ENCODE measurements at places on chromosomes 16 and 17.

DNA sequence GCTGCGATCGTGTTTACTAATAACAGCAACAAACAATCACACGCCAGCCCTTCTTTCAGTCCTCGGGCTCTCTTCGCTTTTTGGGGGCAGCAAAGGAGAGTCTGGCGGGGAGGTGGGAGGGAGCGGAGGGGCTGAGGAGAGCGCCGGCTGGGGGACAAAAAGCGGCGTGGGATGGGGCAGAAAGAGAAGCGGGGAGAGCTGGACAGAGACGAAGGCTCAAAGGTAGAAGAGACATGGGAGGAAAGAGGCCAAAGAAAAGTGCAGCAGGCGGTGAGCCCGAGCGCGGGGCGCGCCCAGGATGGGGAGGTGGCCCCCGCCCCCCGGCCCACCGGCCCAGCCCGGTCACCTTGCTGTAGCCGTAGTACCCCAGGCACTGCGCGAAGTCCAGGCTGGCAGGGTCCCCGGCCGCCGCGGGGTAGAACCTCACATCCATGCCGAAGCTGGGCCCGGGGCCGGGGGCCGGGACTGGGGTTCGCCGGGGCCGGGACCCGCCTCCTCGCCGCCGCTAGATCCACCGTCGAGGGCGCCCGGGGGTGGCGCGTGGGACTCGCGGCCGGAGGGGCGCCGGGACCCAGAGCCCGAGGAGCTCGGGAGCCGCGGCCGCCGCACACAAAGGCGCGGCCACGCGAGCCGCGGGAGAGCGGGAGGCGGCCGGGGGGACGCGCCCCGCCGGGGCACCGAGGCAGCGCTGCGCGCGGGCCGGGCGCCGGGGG, 496 bp downstream of the TOX3 start:
- DNase-seq = no peak

- no peak for DNase-seq
Observed at GRCh38 chr16:17235147-17235815, 235.5 kb downstream of the XYLT1 start.

- DNase-seq = no peak
Observed at GRCh38 chr16:12311877-12312276, 335.3 kb downstream of the SNX29 start.

GRCh38 chr17:11551442-11551841, 46.8 kb upstream of the DNAH9 start:
- DNase-seq = no peak

DNA sequence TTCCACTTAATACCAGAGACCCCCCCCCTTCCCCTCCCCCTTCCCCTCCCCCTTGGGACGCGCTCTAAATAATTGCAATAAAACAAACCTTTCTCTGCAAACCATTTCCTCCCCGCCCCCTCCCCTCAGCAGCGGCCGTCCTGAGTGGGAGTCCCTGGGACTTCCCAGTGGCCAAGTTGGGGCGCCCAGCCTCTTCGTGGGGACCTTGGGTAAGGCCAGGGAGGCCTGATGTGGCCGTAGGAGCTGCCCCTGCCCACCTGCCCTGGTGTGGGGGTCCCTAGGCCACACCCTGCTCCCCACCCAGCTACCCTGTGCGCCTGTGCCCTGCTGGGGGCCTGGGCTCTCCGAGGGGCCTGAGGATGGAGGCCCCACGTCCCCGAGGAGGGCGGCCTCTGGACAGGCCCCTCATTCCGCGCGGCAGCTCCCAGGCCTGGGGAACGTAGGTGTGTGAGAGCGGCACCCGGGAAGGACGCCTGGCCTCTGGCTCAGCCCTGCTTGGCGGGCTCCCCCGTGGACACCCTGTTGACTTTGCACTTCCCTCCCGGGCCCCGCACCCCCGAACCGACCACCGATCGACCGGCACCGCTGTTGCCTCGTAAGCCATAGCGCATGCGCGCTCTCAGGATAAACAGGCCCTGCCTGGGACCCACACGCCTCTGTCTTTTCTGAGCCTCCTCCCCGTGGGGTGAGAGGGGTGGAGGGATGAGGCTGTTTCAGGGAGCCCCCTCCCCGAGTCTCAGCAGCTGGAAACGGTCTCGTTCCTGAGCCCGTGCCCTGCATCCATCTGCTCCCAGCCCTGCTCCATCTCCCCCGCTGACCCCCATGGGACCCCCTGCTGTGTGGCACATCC, 9.0 kb downstream of the NTHL1 start:
- no peak for DNase-seq

GRCh38 chr16:50499254-50499653, 48.9 kb upstream of the NKD1 start:
- no peak for DNase-seq

- DNase-seq = no peak
Observed at GRCh38 chr16:9798474-9798873, 383.8 kb downstream of the GRIN2A start.

GRCh38 chr17:16820161-16820877, 130.3 kb downstream of the CCDC144A start:
- no peak for DNase-seq

- peak; percentile 71 for DNase-seq
Observed at GRCh38 chr17:9959377-9959981, 54.4 kb upstream of the RCVRN start.

DNA sequence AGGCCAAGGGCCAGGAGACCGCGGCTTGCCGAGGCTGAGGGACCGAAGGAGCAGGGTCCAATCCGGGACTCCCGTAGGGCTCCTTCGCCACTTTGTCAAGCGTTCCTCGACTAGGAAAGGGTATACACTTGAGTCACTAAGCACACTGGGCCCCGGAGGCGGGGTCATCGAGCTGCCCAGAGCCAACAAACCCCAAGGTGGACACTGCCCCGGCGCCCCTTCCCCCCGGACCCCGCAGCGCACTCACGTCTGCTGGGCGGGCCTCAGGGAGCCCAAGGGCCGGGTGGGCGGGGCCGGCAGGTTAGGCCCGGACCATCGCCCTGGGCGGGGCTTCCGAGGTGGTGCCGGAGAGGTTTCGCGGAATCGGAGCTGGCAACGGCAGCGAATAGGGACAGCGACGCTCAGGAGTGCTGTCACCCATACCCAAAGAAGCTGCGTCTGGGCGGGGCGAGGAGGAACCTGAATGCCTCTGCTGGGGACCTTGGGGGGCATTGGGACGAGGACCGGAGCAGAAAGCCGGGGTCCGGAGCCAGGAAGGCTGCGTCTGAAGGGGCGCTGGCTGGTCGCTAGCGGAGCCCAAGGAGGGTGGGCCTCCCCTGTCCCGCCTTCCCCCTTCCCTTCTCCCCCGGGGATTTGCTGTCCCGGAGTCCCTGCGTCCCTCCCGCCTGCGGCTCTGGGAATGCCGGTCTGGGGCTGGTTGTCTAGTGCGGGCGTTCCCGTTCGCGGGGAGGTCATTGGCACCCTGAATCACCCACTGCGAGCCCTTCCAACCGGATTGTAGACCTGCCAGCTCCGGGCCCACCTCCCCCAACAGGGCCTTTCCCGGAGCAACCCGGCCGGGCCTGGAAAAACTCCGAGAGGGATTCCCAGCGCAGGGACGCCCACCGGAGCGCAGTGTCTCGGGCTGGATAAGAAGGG, 118.2 kb upstream of the SMURF2 start:
- no peak for DNase-seq

DNA sequence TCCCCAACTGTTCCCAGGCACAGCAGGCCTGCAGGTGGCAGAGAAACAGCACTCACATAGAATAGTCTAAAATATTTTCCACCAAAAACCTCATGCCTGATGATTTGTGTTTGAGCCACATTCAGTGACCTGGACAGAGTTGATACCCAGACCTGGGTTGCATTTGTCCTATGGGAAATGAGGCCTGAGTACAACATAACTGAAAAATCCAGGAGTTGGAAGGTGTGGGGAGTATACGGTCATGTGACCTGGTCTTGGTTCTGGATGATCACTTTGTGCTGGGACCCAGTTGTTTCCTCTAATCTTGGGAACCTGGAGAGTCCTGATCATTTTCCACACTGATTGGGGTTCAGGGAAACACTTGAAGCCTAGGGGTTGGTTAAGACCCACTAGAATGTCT, 200.3 kb upstream of the MPHOSPH6 start:
- no peak for DNase-seq

- DNase-seq = no peak
Observed at GRCh38 chr17:12388226-12388625, 277.5 kb upstream of the MYOCD start.

DNA sequence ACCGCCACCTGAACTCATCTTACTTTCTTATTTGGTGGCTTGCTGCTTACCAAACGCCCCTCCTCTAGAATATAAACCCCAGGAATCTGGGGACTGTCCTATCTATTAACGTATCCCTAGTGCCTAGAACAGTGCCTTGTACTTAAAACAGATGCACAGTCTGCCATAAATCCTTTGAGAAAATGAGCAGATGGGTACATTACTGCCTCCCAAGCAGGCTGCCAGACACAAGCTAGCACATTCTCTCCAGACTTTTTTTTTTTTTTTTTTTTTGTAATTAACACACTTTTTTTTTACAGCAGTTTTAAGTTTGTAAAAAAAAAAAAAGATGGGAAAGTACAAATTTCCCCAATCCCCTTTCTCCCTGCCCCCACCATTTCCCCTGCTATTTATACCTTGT, 57.3 kb upstream of the RPL38 start:
- no peak for DNase-seq

- DNase-seq = no peak
Observed at GRCh38 chr16:65213866-65214595, 92.2 kb upstream of the CDH11 start.

DNA sequence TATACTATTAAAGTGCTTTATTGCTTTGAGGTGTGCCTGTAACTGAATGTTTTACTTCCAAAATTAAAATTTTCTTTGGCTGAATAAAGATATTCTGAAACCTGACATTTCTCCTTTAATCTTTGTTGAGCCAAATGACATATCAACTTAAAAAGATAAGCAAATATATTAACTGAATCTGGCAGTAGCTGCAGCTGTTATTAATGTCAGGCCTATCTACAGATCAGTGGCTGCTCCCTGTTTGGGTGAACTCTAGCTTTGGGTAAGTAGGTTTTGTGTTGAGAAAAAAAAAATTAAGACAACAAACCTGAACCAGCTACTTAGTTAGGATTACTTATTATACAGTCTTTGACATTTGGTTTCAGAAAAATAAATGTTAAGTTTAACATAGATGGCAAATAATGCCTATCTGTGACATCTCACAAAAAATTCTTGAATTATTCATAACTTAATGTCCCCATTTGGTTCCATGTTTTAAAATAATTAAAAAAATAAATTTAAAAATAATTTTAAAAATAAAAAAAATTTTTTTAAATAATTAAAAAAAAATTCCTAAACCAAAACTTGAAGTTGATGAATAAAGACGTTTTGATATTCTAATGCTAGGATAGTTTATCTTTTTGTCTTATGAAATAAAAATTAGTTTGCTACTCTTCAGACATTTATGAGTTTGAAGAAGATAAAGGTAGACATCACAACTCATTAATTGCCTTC, 19.8 kb downstream of the CPD start:
- DNase-seq = no peak

DNA sequence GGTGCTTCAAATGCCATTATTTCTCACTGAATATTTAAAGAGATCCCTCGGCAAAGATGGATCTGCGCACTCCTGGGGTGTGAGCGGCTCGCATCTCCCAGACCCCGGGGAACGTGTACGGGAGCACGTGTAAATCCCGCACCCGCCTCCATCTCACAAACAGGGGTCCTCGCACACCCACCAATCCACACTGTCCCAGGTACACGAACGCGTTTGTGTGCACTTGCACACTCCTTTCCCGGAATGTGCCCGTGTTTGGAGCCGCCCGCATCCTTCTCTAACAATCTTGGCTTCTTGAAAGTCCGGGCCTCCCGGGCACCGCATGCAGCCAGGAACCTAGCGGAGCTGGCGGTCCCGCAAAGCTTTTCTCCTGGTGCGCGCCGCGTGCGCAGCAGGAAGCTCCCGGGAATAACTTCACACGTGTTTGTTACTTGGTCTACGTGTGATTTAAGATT, 2.5 kb upstream of the SALL1 start:
- DNase-seq = peak; percentile 20

DNA sequence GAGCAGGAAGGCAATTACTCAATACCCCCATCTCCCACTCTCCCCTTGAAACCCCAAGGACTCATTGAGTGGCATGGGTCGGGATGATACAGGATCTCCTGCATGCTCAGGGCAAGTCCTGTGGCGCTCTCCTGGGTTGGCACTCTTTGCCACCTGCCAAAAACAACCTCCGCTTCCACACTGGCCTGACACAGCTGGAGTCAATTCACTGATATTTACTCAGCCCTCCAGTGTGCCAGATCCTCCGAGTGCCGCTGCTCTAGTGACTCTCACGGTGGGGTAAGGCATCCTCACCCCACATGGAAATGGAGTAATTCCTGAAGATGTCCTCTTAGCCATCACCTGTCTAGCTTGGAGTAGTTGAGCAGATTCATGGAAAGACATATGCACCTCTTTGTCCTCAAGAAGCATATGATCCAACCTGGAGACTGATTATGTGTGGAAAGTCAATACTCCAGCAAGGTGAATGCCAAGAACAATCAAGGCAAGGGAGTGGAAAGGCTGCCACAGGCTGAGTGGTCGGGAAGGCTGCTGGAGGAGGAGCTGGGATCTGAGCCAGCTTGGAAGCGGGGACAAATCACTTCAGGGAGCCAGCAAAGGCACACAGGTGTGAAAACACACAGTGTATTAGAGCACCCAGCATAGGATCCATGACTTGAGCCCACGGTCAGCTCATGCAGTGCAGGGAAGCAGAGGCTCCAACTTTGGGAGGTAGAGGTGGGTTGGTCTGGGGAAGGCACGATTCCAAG, 12.6 kb upstream of the GOSR2 start:
- no peak for DNase-seq

GRCh38 chr17:80261159-80261894, 675 bp downstream of the RNF213 start:
- DNase-seq = peak; percentile 59

DNA sequence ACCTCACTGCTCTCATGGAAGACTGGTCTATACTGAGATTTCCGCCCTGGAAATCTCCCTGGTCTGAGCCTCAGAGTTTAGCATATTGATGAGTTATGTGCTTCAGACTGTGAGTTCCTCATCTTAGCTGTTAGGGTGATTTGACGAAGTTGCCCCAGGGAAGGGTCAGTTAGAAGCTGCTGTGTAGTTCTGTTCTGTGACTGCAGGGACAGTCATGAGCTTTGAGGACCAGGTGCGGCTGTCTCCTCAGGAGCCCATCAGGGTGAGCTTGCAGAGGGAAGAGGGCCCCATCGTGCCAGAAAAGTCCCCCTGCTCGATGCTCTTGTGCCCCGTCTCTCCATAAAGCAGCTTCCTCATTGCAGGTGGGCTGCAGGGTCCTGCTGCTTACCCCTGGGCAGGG, 28.3 kb upstream of the IL17C start:
- no peak for DNase-seq

GRCh38 chr17:68613739-68614298, 12.7 kb upstream of the FAM20A start:
- DNase-seq = peak; percentile 51

DNA sequence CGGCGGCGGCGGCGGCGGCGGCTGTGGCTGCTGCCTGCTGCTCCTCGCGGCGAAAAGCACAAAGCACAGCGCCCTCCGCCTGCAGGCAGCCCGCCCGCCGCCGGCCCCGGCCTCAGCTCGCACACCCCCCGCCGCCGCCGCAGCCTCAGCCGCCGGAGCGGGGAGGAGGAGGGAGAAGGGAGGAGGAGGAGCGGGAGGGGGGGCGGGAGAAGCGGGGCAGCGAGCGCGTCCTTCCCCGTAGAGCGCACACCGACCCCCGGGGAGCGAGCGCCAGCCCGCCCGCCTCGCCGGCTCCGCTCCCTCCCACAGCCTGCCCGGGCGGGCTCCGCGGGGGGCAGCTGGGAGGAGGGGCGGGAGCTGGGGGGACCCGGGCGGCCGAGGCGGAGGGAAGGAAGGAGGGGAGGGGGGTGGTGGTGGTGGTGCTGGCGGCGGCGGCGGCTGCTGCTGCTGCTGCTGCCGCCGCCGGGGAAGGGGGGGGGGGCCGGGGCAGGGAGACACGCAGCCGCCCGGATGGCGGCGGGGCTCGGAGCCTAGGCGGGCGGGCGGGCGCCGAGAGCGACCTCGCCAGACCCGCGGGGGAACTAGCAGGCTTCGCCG, at the start of gene UBTF:
Gene UBTF (minus strand): TSS at position 60 of the 597 bp plus-strand sequence. CDS start 1,446 bp downstream, outside the sequence.
- peak; percentile 55 for DNase-seq

All from neural crest cell (in vitro differentiated cells).